HFFc6 (cell line): ENCODE measurements at places on chromosomes 11 and 22. TPM values are rescaled to one million over a fixed set of nuclear protein-coding genes. Genes with fewer than 3 reads are reported as not detected.
A peak's percentile ranks its signal among the peaks of the same experiment; 100 is the strongest.

DGAT2 gene
- 0.31 to 0.60 TPM (median 0.41 TPM) in 3 replicates for total RNA-seq

GRCh38 chr11:74297484-74297883 lies 14.0 kb downstream of the P4HA3 start:
- no peak for DNase-seq

DNA sequence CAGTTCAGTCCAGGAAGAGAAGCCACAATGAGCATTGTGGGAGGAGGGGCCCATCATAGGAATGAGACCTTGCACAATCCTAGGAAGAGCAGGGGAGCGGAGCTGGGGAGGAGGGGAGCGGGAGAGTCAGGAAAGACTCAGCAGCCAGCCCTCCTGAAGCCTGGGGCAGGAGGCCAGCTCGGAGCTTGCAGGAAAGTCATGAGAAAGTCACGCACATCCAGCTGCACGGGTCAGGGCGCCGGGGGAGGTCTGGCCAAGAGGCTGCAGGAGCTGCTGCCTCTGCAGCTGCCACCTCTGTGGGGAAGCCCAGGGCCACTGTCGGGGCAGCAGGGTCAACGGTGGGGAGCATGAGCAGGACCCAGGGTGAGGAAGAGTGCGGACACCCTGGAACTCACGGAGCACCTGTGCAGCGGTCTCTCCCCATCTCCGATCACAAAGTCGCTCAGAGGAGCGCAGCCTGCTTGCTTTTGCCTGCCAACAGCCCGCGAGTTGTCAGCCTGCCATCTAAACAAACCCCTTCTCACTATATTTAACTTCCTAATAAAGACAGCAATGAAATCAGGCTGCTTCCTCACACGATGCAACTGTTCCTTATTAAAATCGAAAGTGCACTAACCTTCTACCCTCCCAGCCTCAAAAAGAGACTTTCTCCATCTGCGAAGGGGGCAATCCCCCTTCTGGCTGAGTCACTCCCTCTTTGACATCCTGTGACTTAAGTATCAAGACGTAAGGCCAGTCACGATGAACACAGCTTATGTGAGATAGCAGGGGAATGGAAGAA lies 52.9 kb upstream of the RTL6 start:
- peak; percentile 85 for DNase-seq

- peak; percentile 76 for DNase-seq
Measured at GRCh38 chr22:39309881-39310714, 9.3 kb downstream of the RPL3 start.

DNA sequence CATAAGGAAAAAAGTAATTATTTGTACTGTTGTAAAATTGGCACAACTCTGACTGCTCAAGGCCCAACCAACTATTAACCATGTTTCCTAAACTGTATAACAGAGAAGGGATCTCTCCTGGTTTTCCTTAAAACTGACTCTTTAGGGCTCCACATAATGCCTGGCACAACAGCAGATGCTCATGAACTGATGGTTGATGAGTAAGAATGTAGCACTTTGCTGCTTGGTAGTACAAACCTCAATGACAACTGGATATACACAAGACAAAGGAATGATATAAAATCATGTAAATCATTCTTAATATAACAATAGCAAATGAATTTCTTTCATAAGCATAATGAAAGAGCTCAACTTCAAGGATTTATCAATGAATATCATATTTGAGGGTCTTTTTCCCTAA lies 11.7 kb downstream of the MSANTD2 start:
- DNase-seq = no peak

GRCh38 chr11:44835296-44835695 lies 108.5 kb downstream of the TSPAN18 start:
- DNase-seq = no peak

GRCh38 chr11:82527081-82527584 lies 206.5 kb downstream of the FAM181B start:
- DNase-seq = no peak
